Activated T-cell treated with anti-CD3 and anti-CD28 coated beads, Interleukin-2, amount 50 U/mL, for 72 hours (primary cell): ENCODE measurements at places on chromosomes 7 and 10. TPM values are rescaled to one million over a fixed set of nuclear protein-coding genes. Genes with fewer than 3 reads are reported as not detected.

- H3K4me3 ChIP-seq = no peak overlapping the region
- no peaks in the 10 kb centered on the region for H3K36me3 ChIP-seq
- no peaks in the 10 kb centered on the region for H3K4me1 ChIP-seq
- DNase-seq = no peak
- no peak overlapping the region for H3K27ac ChIP-seq
These were observed 322.8 kb upstream of the GRM3 start for GRCh38 chr7:86320889-86321288.

DNA sequence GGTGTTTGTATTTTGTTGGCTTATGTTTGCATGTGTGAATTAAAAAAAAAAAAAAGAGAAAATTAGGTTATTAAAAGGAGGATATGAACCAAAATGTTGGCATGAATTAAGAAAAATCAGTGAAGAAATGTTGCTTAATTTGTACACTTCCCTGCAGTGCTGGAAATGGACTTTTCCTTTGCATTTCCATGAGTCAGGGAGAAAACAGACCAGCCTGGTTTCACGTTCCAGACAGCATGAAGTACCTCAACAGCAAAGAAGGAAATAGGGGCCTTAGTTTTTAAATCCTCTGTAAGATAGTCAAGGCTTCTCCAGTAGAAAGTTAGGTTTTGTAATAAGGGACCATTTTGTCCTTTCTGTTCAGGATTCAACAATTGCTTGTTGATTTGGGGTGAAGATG, 159.7 kb downstream of the CELF2 start:
- H3K36me3 ChIP-seq = peaks cover 22% of the 10 kb centered on the region
- peaks cover 16% of the 10 kb centered on the region for H3K4me1 ChIP-seq
- no peak overlapping the region for H3K4me3 ChIP-seq
- DNase-seq = no peak

- H3K4me3 ChIP-seq = no peak overlapping the region
- no peak for DNase-seq
- H3K27me3 ChIP-seq = no peaks in the 10 kb centered on the region
- H3K36me3 ChIP-seq = no peaks in the 10 kb centered on the region
These were observed 29.3 kb upstream of the PRKAR1B start for GRCh38 chr7:756231-756927.

- H3K4me1 ChIP-seq = peaks cover 19% of the 10 kb centered on the region
- no peak overlapping the region for H3K4me3 ChIP-seq
- H3K27me3 ChIP-seq = no peaks in the 10 kb centered on the region
- H3K27ac ChIP-seq = peak overlapping the region; percentile 29
These were observed 19.9 kb downstream of the ACTA2 start for GRCh38 chr10:88932539-88933256.

The MYOF gene
- 32.3 TPM for total RNA-seq

The RSPH10B gene
- total RNA-seq = 0.91 TPM
